ENCODE measurements at places on chromosomes 2 and 18.

- DNase-seq: no peak
Measured at GRCh38 chr2:2182551-2183071, 148.5 kb downstream of the MYT1L start.

- no peak for DNase-seq
Measured at GRCh38 chr2:120710256-120710655, 25.4 kb upstream of the GLI2 start.

DNA sequence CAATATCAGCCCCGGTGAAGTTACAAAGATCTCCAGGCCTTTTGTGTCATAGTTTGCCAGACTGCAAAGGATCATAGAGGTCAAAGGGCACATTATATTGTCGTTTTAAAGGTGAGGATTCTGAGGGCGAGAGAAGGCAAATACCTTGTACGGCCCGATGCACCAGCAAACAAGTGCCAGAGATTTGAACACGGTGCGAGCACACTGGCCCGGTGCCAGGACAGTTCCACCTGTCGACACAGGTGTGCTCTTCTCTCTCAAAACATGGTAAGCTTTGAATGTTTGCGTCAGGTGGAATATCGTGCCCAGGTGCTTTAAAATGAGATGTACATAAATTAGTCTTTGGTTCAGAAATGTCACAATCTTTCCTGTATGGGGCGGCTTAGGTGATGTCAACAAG lies 776.1 kb upstream of the ID2 start:
- DNase-seq: no peak

DNA sequence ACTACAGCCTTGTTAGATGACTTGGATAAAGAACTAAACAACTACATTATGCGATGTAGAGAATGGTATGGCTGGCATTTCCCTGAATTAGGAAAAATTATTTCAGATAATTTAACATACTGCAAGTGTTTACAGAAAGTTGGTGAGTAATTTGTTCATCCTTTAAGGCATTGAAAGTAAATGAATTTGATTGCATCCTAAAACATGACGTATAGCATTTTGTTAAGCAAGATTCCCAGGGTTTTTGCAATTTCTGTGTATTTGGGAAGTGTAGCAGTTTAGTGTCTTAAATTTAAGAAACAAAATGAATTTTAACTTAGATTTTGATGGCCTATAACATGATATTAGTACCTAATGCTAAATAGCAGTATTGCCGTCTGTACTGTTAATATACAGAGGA lies 24.8 kb downstream of the NOP58 start:
- no peak for DNase-seq

DNA sequence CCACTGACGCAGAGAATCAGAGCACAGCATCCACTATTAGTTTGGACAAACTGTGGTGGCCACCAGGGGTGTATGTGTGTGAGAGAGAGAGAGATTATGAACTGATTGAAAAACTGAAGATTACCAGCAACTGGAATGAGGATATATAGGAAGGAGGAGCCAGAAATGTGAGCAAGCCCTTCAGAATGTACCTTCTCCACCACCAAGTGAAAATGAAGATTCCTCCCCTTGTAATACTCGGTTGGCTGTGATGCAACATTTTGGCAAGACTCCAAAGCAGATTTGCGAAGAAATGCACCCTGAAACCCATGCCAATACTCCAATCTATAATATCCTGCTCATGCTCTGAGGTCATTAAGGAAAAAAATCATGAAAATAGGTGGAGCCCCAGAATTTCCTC lies 121.2 kb upstream of the SLC35G4 start:
- no peak for DNase-seq

GRCh38 chr2:179987916-179988315 lies 19.2 kb downstream of the CWC22 start:
- DNase-seq: no peak

GRCh38 chr18:7524786-7525185 lies 42.3 kb upstream of the PTPRM start:
- DNase-seq: no peak

Measured in left ventricle myocardium superior (tissue), 1 donor.